T-helper 22 cell (primary cell): ENCODE measurements at places on chromosomes 11 and 22.

- DNase-seq: no peak
Measured at GRCh38 chr11:126355926-126356897, 726 bp downstream of the ST3GAL4 start.

DNA sequence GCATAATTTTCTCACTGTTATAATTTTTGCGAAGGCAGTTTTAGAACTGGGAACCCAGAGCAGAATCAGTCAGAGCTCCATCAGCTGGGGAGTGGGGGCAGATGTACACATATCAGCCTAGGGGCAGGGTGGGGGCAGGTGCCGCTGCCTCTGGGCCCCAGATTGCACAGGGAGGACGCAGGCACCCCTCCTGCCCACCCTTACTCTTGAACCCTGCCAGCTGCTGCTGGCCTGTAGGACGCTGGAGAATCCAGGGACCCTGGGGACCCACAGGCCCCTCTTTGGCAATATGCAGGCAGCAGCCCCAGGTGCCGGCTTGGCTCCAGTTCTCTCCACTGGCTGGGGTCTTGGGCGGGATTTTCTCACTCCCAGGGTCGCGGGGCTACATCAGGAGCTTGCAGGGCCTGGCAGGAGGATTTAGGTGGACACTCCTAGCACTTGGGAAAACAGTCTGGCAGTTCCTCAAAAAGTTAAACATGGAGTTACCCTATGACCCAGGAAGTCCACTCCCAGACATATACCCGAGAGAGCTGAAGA, 8.8 kb upstream of the CAPN5 start:
- DNase-seq: no peak

GRCh38 chr22:38694940-38695339, 5.8 kb downstream of the JOSD1 start:
- no peak for DNase-seq

GRCh38 chr11:102836290-102836875, 7.0 kb downstream of the MMP3 start:
- DNase-seq: no peak

DNA sequence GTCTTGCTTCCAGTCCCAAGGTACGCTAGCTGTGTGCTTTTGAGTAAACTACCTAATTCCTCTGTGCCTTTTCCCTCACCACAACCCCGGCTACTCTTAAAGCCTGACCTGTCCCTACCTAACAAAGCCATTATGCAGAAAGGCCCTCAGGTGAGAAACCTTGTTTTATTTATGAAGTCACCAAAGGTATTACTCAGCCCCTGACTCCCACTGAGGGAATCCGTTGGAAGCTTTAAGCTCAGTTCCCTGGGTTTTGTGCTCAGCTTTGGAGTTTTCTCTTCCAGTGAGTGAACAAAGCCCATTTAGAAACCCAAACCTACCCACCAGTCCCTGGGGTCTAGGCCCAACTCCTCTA, 90.9 kb downstream of the APIP start:
- no peak for DNase-seq

- DNase-seq: no peak
Measured at GRCh38 chr11:91673705-91674104, 550.9 kb upstream of the FAT3 start.

DNA sequence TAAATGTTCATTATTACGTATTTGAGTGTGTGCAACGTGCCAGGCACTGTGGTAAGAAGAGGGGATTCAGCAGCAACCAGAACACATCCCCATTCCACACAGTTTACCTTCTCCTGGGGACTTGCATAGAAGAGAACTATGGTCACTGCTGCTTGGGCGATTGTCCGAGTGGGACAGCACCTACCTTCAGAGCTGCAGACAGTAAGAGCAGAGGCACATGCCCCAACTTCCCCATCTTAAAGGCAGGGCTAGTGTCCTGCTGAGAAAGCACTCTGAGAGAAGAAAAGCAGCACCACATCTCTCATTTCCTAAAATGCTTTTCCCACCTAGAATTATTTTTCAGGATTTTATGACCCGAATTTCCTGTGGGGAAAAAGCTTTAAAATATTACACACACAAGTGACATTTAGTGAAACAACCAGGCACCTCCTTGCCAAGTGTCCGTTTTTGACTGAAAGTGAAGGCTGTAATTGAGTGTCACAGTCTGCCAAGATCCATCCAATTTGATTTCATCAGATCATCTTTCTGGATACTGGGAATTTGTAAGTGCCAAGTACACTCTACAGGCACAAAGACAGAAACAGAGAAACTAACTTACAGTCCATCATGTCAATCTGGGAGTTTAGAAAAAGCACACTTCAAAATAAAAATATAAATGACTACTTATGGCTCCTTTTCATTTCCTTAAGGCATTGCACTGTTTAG, 24.6 kb downstream of the TRAF6 start:
- no peak for DNase-seq

GRCh38 chr11:87173185-87174039, 135.7 kb downstream of the TMEM135 start:
- no peak for DNase-seq
